ENCODE measurements at places on chromosomes 2 and 18. TPM values are rescaled to one million over a fixed set of nuclear protein-coding genes. Genes with fewer than 3 reads are reported as not detected.
A peak's percentile ranks its signal among the peaks of the same experiment; 100 is the strongest.

The WNT6 gene
- 5.5 TPM for total RNA-seq

The ATP6V1C2 gene
- total RNA-seq = 6.2 TPM

The SAG gene
- 10.2 TPM for total RNA-seq

The CNGA3 gene
- 0.63 TPM for total RNA-seq

The NT5DC4 gene
- 2.8 TPM for total RNA-seq

The OXER1 gene
- total RNA-seq = 1.3 TPM

The EMILIN1 gene
- total RNA-seq = 29.2 TPM

The LRP2 gene
- total RNA-seq = 4.1 TPM

The CHRND gene
- total RNA-seq = 0.56 TPM

The ALPI gene
- 0.43 TPM for total RNA-seq

The ASB18 gene
- total RNA-seq = 0.43 TPM

The CDH19 gene
- total RNA-seq = 5.2 TPM

The IL1R1 gene
- 51.3 TPM for total RNA-seq

The LCT gene
- 0.47 TPM for total RNA-seq

The LGALSL gene
- 13.4 TPM for total RNA-seq

DNA sequence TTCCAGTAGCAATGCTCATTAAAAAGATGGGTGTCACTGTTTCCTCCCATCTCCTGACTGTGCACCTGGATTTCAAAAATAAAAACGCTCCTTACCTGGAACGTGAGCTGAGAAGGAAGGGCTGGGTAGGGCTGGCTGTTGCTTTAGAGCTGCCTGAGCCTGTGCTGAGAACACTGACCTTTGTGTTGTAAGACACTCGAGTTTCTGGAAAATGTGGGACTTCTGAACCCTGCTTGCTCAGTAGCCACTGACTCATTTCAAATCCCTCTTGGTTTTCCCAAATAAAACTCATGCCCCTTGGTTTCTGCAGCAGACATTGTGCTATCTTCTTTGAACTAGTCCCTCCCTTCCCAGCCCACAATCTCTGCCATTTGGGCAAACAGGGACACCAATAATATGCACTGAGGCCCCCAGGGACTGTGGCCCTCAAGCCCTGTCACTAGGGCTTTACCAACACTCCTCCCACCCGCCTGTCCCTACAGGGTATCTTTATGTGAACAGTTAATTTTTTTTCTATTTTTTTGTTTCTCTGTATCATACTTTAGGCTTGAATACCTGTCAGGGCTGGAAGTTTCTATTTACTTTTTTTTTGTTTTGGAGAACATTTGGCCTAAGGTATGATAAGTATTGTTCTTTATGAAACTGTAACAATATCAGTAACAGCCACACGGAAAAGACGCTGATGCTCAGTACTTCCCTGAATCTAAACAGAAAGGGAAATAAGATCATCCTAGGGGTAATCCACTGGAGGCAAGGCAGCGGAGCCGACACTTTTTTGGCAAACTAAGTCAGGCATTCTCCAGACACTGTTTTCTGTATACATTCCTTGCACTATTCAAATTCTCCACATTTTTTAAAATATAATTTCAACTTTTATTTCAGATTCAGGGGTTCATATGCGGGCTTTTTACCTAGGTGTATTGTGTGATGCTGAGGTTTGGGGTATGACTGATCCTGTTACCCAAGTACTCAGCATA lies 280.2 kb downstream of the STK39 start:
- DNase-seq = no peak

- DNase-seq = no peak
Measured at GRCh38 chr2:240043279-240043989, 9.9 kb downstream of the OR6B3 start.

GRCh38 chr2:135299165-135299564 lies 231.9 kb downstream of the ZRANB3 start:
- DNase-seq = no peak

- no peak for DNase-seq
Measured at GRCh38 chr2:218578272-218578877, 9.7 kb downstream of the CNOT9 start.

DNA sequence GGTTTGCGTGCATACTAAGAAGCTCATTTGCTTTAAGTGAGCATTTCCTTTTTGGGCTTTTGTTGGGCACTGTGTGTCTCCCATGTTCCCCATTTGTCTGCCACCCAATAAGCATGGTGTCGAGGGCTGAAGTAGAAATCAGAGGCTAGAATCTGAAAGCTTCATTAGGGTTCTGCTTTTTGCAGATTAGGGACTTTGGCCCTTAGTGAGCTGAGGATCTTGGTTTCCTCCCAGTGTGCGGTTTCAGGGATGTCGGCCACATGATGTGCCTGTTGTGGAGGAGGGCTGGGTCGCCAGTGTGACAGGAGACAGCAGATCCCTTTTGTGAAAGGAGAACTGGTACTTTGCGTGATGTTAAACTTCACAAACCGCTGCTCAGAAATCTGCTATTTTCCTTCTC lies 41.1 kb downstream of the PLEKHB2 start:
- no peak for DNase-seq

GRCh38 chr2:230660294-230661060 lies 52.2 kb upstream of the CAB39 start:
- peak; percentile 36 for DNase-seq

- no peak for DNase-seq
Measured at GRCh38 chr18:75226286-75226955, 15.8 kb downstream of the TSHZ1 start.

DNA sequence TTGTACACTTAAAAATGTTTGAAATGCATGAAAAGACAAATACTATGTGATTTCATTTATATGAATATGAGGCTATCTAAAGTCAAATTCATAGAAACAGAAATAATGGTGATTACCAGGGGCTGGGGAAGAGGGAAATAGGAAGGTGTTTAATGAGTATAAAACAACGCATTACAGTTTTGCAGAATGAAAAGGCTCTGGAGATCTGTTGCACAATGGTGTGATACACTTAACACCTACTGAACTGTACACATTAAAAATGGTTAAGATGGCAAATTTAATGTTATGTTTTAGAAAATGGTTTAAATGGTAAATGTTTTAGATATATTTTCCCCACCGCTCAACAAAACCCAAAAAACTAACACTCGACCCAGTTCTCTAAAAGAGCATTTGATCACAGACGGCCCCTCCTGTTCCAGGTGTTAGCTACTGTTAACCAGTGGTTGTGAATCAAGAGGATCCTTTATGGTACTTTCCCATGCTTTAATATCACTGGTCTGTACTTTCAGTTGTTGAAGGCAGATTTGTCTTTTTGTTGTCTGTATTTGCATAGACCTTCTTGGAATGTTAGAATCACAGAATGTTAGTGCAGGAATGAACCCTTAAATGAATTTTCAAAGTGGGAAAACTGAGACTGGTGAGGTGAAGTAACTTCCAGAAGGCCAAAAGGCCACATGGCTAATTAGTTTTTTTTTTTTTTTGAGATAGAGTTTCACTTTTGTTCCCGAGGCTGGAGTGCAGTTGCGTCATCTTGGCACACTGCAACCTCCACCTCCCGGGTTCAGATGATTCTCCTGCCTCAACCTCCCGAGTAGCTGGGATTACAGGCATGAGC lies 10.2 kb downstream of the RAB10 start:
- DNase-seq = peak; percentile 50

- no peak for DNase-seq
Measured at GRCh38 chr2:20594957-20595356, 55.9 kb downstream of the HS1BP3 start.

DNA sequence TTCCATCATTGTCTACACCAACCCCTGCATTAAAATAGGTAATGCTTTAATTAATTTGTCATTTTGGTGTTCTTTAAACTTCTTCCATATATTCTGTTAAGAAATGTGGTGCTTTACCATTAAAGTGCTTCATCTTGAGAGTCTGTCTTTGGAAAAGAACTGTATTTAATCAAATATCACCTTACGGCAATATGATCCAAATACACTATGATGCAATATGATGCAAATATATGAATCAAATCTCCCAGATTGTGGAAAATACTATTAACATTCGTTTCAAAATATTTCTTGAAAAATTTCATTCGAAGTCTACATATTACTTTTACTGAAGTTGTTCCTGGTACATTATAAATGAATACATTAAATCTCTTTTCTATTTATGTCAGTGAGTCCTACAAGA lies 23.0 kb downstream of the VPS4B start:
- DNase-seq = no peak

GRCh38 chr18:9690418-9691188 lies 17.5 kb upstream of the RAB31 start:
- DNase-seq = no peak

GRCh38 chr2:242034996-242035814 lies 165.7 kb downstream of the RTP5 start:
- DNase-seq = peak; percentile 54

DNA sequence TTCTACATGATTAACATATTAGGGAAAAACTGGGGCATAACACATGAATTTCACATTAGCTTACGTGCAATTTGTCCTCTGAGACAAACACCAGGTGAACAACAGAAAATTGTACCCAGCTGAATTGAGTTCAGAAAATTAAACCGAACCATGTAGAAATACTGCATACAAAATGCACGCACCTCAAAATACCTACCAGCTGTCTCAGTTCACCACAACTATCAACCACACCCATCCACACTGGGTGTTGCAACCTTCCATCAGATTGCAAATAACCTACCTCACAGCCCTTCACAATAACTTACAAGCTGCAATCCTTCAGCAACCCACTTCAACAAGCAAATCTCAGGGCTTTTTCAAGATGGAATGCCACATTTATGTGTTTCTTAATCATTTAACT lies 55.9 kb downstream of the UNC50 start:
- DNase-seq = no peak

DNA sequence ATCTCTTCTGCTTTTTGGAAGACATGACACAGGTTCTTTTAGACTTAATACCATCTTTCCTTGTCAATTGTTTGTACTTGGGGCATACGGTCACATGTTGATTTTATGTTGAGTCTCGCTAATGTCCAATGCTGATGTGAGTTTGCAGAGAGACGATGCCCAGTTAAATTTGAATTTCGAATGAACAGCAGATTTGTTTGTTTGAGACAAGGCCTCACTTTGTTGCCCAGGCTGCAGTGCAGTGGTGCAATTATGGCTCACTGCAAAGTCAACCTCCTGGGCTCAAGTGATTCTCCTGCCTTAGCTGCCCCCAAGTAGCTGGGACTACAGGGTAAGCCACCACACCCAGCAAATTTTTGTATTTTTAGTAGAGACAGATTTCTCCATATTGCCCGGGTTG lies 473.5 kb downstream of the RIT2 start:
- DNase-seq = no peak

- no peak for DNase-seq
Measured at GRCh38 chr2:201971531-201972228, 62.0 kb upstream of the FZD7 start.

DNA sequence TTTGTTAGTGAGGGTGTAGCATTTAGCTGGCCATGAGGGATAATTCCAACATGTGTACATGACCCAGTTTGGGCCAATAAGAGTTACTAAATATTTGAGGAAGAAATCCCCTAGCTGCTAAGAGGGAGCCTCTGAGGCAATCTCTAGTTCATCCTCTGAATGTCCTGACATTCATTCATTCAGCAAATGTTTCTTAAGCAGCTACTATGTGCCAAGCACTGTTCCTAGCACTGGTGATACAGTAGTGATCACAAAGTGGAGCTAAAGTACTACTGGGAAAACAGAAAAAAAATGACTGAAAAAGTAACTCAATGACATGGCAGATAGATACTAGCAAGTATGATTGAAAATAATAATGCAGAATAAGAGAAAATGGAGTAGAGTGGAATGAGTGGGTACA lies 79.8 kb upstream of the PID1 start:
- no peak for DNase-seq

- no peak for DNase-seq
Measured at GRCh38 chr18:24656050-24656449, 195.6 kb downstream of the HRH4 start.

GRCh38 chr2:218437969-218438368 lies 19.0 kb downstream of the VIL1 start:
- DNase-seq = no peak

DNA sequence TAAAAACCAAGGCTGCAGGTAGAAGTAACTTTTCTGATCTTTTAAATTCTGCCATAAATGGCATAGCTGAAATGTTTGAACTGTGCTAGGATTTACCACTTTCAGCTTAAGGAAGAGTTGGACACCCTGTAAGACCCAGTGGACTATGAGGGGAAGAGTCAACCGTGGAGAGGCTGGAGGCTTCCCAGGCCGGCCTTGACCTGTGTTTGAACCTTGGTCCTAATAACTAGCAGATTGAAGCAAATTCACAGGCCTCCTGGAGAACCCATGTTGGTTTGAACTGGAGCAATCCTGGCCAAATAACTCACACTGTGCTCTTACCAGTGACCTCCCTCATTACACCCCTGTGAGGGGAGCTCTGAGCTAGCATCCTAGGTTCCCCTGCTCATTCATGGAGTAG lies 87.2 kb upstream of the ALPP start:
- DNase-seq = peak; percentile 60

DNA sequence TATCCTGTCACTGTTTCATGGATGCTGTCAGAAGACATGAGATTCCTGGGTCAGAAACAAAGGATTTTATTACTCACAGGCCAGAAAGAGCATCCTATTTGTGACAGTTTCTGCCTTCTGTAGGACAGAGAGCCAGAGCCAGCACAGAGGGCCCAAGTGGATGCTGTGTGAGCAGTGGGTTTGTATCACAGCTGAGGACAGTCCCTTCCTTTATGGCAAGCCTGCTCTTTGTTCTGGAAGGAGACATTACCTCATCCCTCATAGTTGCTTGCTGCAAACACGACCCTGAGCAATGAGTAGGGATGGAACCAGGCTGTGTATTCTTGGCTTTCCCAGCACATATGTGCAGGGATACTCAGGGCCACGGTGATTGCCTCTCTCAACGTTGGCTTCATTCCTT lies 41.6 kb downstream of the ARHGEF4 start:
- no peak for DNase-seq

DNA sequence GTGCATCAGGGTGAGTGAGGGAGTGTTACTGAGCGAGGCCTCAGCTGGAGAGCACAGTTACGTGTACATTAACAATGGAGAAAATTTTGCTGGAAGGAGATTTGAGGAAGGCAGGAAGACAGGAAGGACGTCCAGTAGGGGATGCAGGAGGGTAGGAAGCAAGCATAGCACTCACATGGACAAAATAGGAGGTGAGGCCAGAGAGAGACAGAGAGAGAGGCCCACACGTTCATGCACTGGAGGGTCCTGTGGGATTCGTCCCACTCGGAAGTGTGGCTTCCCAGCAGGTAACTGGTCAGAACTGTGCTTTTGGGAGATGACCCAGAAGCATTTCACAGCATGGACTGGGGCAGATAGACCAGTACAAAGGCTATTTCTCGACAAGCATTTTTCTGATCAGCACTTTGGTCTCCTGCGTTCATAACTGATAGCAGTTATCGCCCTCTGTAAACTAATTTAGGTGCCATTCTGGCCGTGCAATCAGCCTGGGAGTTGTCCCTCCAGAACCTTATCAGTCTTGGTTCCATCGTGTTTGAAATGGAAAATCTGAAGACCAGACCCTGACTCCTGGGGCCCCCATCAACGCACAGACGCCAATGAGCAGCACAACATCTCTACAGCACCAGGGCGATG lies 5.7 kb downstream of the LCT start:
- no peak for DNase-seq

DNA sequence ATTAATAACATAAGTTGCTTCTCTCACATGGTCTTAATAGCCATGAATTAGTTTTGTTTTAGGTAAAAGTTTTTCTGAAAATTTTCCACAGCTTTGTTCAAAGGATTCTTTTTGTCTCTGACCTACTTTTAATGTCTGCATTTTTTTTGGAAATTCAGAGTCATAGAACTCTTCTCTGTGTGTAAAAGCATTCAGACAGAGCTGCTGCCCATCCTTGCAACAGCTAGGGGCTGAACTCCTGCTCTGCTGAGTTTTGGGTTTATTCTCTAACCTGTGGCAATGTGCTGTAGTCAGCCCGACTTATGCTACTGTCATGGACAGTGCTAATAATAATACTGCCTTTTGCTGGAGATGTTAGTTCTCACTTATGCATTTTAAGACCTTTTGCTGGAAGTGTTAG lies 44.1 kb downstream of the RALBP1 start:
- DNase-seq = no peak

Measured in testis (tissue), 5 donors.